ENCODE measurements at places on chromosomes 13 and 19. TPM values are rescaled to one million over a fixed set of nuclear protein-coding genes. Genes with fewer than 3 reads are reported as not detected.

Gene SIGLEC8
- not detected for total RNA-seq

Gene NAPSA
- total RNA-seq, result 0.50 TPM

Gene THSD1
- total RNA-seq, result 8.3 TPM

Gene EPS8L1
- 0.99 TPM for total RNA-seq

Gene S1PR5
- 0.15 TPM for total RNA-seq

Gene ZIC5
- total RNA-seq, result not detected

Gene PEAK3
- total RNA-seq, result not detected

Gene NCCRP1
- under 0.01 TPM for total RNA-seq

Gene CFAP97D2
- not detected for total RNA-seq

Gene KCNN4
- 1.0 TPM for total RNA-seq

Gene KIR2DL3
- not detected for total RNA-seq

Gene SIGLECL1
- total RNA-seq, result not detected

Gene PPP6R1
- total RNA-seq, result 33.6 TPM

Gene PRTN3
- not detected for total RNA-seq

Gene S1PR2
- 70.8 TPM for total RNA-seq

Gene FFAR3
- not detected for total RNA-seq

Gene ALG5
- total RNA-seq, result 30.9 TPM

Gene C19orf81
- total RNA-seq, result not detected

Gene DACT3
- 15.5 TPM for total RNA-seq

Gene SIGLEC14
- not detected for total RNA-seq

Gene CCDC70
- not detected for total RNA-seq

Gene ADAT3
- total RNA-seq, result 4.3 TPM

Gene ERICH6B
- total RNA-seq, result not detected

Gene EHD2
- 244 TPM for total RNA-seq

Gene CLC
- not detected for total RNA-seq

Gene DHX34
- 11.9 TPM for total RNA-seq

Gene TINCR
- not detected for total RNA-seq

Gene ZNF132
- total RNA-seq, result 12.7 TPM

Gene IL11
- 2.6 TPM for total RNA-seq

Gene PODNL1
- total RNA-seq, result 2.5 TPM

Gene HTR2A
- total RNA-seq, result 0.33 TPM

Gene TMEM86B
- total RNA-seq, result 2.3 TPM

Gene CASP14
- total RNA-seq, result not detected

Gene C1QTNF9B
- 0.44 TPM for total RNA-seq

Gene GGN
- 0.29 TPM for total RNA-seq

Gene HSD17B14
- total RNA-seq, result 6.0 TPM

Gene SPACA4
- total RNA-seq, result not detected

Gene ARRDC5
- total RNA-seq, result not detected

Gene HCST
- total RNA-seq, result 0.87 TPM

Gene TMEM221
- total RNA-seq, result 0.33 TPM

Gene PNMA8C
- total RNA-seq, result 0.15 TPM

Gene UBAC2
- 29.8 TPM for total RNA-seq

Gene SLC25A42
- total RNA-seq, result 7.9 TPM

Gene CILP2
- total RNA-seq, result under 0.01 TPM

Gene FLT1
- 1.3 TPM for total RNA-seq

Gene CDC34
- 67.0 TPM for total RNA-seq

Gene WDR87
- under 0.01 TPM for total RNA-seq

Gene MATK
- total RNA-seq, result 0.15 TPM

Gene DPP9
- total RNA-seq, result 62.2 TPM

Gene ZNF610
- total RNA-seq, result 2.9 TPM

Gene CKM
- total RNA-seq, result not detected

Gene SEMA6B
- 0.50 TPM for total RNA-seq

Gene ZNF225
- total RNA-seq, result 6.1 TPM
